ENCODE measurements at places on chromosomes 4 and X.

DNA sequence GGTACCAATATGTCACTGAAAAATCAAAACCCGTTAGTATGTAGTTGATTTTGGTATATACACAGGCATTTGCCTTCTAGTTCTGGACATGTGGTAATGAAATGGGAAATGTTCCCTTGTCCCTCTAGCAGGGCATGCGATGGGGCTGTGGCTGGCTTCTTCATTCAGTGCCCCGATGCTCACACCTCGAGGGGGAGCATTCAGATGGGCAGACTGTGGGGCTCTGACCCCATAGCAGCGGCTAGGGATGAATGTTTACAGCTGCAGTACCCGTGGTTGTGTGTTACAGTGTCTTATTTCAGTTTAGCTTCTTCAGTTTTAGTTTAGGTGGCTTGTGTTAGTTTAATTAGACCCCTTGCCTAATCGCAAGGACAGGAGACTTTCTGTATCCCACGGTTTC, 1741.0 kb upstream of the PCDH10 start:
- DNase-seq, result no peak

GRCh38 chr4:132056496-132056895, 1092.6 kb upstream of the PCDH10 start:
- DNase-seq, result no peak

- DNase-seq, result no peak
Observed at GRCh38 chrX:126141014-126141413, 25.1 kb downstream of the DCAF12L2 start.

GRCh38 chrX:9873952-9874351, 87.7 kb downstream of the SHROOM2 start:
- no peak for DNase-seq

DNA sequence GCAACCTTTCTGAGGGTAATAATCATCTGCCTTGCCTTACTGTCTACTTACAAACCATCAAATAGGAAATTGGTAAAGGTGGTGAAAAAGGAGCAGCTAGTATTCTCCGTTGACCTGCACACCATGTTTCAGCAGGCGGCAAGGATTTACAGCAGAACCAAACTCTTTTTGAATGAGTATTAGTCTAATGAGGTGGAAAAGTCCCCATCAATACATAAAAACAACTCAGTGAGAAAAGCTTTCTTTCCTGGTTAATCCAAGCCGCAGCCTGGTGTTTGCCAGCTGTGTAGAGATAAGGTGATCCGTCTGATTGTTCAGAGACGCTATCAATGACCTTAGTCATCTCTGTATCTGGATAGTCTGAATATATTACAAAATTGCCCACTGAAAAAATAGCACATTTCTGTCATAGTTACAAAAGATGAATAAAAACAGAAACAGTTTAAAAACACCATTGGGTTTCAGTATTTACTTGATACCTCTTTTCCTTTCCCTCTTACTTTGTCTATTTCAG, 110.4 kb upstream of the TBC1D9 start:
- no peak for DNase-seq

DNA sequence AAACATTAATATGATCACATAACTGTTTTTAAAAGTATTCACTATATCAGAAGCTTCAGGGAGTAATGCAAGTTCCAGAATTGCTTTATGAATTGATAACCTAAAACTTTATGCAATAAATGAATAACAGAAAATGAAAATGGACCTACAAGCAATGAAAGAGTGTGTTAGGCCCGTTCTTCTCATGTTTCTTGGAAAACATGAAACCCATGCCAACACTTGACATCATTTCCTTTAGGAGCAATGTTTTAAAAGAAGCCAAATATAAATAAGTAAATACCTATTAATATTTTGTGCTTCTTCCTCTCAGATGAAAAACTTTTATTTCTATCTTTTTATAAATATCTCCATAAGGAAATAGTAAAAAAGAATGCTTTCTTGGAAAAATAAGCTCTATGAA, 123.0 kb upstream of the GALNT7 start:
- no peak for DNase-seq

- no peak for DNase-seq
Observed at GRCh38 chrX:5415738-5416137, 812.9 kb downstream of the NLGN4X start.

DNA sequence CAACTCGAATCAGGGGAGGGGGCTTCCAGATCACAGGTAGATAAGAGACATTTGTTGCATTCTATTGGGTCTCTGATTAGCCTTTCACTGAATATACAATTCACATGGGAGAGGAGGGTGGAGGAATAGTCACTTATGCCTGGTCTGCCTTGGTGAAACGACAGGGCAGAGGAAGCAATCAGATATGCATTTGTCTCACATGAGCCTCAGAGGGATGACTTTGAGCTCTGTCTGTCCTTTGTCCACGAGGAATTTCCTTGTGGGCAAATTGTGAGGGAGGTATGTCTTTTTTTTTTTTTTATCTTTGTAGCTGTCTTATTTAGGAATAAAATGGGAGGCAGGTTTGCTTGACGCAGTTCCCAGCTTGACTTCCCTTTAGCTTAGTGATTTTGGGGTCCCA, 28.5 kb upstream of the TMSB4X start:
- no peak for DNase-seq

- no peak for DNase-seq
Observed at GRCh38 chrX:39613482-39613995, 484.2 kb downstream of the BCOR start.
